ENCODE measurements at places on chromosomes 11 and 22.

- no peak for DNase-seq
- no peaks in the 10 kb centered on the region for H3K36me3 ChIP-seq
- no peak overlapping the region for H3K4me3 ChIP-seq
- no peaks in the 10 kb centered on the region for H3K4me1 ChIP-seq
- no peaks in the 10 kb centered on the region for H3K27me3 ChIP-seq
These were observed 68.6 kb upstream of the ARHGAP32 start for GRCh38 chr11:129260750-129261149.

DNA sequence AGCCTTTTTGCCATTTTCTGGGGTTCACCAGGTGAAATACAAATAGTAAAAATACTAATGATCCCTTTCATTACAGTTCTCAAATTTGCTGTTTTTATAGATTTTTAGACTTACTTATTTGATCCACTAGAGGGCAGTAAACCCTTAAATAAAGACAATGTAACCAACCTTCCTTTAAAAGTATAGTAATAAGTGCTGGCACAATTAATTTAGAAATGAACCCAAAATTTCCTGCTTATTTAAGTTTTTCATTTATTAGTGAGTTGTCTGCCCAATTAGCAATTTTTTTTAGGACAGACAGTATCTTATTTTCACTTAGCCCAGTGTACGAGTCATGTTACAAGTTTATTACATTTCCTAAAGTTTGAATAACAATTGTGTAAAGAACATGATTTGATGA is 4.7 kb downstream of the DDIAS start:
- H3K4me3 ChIP-seq, result no peak overlapping the region
- no peaks in the 10 kb centered on the region for H3K36me3 ChIP-seq
- no peaks in the 10 kb centered on the region for H3K27me3 ChIP-seq
- peaks cover 26% of the 10 kb centered on the region for H3K4me1 ChIP-seq
- no peak overlapping the region for H3K27ac ChIP-seq
- no peak for DNase-seq

DNA sequence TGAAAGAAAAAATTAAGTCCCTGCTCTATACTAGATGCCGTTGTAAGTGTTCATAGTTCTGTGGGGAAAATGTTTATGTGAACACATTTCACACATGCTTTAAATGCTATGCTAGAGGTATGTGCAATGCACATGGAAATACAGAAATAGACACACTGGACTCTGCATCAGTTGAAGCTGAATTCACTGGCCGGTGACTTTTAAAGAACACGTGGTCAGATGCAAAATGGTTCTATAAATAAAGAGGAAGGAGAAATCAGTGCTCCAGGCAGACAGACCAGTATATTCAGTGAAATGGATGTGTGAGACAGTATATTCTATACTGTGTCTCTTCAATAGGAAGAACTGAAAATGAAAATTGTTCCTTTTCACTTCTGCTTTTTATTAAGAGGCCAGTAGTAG is 29.9 kb downstream of the TRPC6 start:
- H3K4me3 ChIP-seq, result no peak overlapping the region
- H3K27ac ChIP-seq, result peak overlapping the region; percentile 14
- peaks cover 16% of the 10 kb centered on the region for H3K4me1 ChIP-seq
- no peaks in the 10 kb centered on the region for H3K36me3 ChIP-seq
- no peak for DNase-seq

GRCh38 chr11:71843858-71844257 is 10.9 kb downstream of the DEFB108B start:
- no peaks in the 10 kb centered on the region for H3K36me3 ChIP-seq
- H3K4me1 ChIP-seq, result no peaks in the 10 kb centered on the region
